Vagina (tissue), 2 donors: ENCODE measurements at places on chromosomes 1 and 21.

DNA sequence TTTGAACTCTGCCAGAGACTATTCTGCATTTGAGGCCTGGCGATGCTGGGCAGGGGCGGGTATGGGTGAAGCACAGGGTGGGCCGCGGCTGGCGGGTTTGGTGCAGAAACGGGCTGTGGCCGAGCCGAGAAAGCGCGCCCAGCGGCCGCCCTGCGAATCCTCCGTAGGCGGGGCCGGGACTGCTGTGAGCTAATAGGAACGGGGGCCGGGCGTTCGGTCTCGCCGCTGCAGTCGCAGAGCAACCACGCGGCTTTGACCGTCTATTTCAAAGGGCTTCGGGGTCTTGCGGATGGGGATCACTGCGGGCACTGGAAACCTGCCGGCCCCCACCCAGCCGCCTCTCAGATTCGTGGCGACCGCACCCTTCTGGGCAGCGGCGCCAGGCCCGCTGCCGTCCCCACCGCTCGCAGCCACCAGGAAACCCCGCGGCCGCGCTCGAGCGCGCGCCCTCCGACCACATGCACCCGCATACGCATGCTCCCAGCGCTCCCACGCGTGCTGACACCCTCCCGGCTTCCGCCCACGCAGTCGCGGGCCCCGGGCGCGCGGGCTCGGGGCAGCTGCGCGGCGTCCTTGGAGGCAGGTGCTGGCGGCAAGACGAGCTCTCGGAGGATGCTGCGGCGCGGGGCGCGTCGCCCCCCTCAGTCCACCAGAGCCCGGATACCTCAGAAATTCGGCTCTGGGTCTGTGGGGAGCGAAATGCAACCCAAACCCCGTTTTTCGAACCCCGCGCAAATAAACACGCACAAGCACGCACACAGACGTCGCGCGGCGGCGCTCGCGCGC is 32.6 kb downstream of the DNTTIP2 start:
- DNase-seq = no peak

DNA sequence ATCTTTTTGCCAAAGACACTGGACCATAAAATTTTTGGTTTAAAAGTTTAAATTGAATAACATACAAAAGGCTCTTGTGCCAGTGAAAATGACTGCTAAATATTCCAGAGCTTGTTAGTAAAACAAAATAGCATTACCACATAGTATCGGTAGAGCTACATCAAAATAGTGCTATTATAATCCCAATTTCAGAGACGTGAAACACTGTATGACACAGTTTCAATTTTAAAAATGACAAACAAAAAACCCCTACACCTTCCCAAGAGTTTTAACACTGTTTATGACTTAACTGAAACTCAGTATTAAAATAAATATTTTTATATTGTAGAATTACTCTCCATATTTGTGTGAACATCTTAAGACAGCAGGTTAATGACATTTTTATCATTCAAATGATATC is 7.0 kb downstream of the SLC30A1 start:
- DNase-seq = no peak

- no peak for DNase-seq
These were observed 12.0 kb downstream of the PKP1 start for GRCh38 chr1:201295346-201295745.

DNA sequence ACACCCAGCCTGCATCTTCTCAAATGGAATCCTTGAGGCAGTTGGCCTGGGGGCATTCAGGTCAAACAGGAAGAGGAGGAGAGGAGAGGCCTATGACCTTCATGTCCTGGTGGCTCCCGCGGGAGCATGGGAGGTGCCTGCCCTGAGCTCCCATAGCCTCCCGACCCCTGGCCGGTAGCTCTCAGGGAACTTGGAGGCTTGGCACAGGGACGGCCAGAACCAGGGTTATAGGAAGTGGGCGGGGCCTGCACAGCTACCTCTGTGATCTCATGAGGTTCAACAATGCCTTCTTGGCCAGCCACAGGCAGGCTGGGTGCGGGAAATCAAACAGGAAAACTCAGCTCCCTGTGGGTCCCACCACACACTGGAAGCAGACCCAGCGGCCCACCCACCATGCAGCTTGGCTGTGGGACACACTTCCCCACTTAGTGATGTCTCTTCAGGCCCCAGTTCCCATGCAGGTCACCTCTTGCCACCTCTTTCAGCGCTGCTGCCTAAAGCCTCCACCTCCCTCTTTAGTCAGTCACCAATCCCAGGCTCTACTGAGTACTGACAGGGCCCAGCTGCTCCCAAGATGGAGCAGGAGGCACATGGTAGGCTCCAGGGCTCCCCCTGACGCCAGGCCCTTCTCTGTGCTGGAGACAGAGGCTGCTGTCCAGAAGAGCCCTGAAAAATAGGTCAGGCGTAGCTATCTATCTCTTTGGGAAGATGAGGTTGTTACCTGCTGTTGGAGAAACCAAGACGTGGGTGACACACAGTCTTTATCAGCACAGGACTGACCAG is at the start of gene SLFNL1:
Gene SLFNL1 (minus strand): TSS at position 200 of the 783 bp plus-strand sequence. CDS start 1,065 bp downstream, outside the sequence.
- no peak for DNase-seq

DNA sequence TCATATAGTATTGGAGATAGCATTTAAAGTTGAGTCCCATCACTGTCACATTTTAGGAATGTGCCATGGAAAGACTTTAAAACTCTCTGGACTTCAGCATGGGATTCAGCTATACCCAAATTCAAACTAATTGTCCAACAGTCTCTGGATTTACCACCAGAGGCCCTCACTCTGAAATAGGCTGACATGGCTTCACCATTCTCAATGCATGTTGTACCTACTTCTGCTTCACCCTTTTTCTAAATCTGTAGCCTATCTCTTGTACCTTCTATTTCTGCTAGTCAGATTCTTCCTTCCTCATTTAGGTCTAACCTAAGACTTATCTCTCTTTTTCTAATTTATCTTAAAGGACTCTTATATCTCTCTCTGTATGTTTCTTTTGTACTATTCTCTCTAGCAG is 512.7 kb upstream of the ZRANB2 start:
- DNase-seq = no peak

DNA sequence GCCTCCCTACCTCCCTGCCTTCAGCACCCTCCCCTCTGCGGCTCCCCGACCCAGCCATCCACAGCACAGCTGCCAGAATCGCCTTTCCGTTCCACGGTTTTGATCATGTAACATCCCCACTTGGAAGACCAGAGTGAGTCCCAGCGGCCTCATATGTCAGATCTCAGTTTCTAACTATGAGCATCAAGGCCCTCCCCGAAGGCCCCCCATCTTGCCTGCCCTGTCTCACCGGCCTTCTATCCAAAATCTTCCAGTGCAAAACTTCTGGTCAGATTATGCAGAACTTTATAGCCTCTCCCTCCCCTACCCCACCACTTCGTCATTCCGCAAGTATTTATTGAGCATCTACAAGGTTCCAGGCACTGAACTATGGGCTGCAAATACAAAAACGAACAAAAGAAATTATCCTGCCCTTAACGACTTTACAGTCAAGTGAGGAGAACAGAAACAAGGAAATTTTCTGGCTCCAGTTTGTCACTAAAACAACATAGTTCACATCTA is 20.3 kb upstream of the LMX1A start:
- peak; percentile 92 for DNase-seq

DNA sequence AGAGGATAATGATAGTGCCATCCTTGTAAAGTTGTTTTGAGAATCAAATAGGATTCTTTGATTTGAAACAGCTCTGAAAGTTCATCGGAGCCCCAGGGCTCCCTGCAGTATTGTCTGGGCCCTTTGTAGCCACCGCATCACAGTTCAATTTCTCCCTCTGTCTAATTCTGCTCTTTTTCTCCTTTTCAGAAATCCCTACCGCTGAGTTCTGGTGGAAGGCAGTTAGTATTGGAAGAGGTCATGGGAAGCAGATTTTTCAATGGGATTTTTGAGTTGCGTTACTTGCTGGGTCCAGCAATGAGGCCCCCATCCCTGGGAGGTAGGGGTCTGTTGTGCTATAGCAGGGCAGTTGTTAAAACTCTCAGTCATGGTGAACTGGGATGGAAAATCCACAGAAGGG is 101.0 kb upstream of the DISP3 start:
- DNase-seq = no peak

GRCh38 chr21:28464095-28464494 is 528.6 kb downstream of the LTN1 start:
- no peak for DNase-seq

DNA sequence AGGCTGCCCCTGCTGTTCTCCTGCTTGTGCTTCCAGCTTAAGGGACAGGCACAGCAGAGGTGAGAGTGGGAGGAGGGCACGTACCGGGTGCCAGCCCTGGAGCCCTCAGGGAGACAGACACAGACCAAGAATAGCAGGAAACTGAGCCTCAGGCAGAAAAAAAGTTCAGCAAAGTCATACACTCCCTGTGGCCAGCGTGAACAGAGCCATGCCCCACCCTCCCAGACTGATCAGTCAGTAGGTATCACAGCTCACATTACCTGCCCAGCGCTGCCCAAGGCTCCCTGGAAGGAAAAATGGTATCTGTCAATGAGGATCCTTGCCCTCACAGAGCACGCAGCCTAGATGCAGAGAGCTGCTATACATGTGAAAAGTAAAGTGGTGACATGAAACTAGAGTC is 1.3 kb downstream of the UBL4B start:
- no peak for DNase-seq

- DNase-seq = no peak
These were observed 404.5 kb upstream of the LRRC7 start for GRCh38 chr1:69163241-69163640.

- no peak for DNase-seq
These were observed 18.8 kb downstream of the KIF26B start for GRCh38 chr1:245173446-245174211.

GRCh38 chr1:235999259-235999925 is 65.5 kb downstream of the NID1 start:
- DNase-seq = no peak

- no peak for DNase-seq
These were observed 21.3 kb downstream of the NPR1 start for GRCh38 chr1:153699768-153700167.

- DNase-seq = no peak
These were observed 9.6 kb downstream of the UQCRHL start for GRCh38 chr1:15797614-15798390.

GRCh38 chr1:36285443-36286101 is 20.6 kb upstream of the SH3D21 start:
- DNase-seq = no peak

- no peak for DNase-seq
These were observed 375.9 kb downstream of the DSCAM start for GRCh38 chr21:40471103-40471502.

DNA sequence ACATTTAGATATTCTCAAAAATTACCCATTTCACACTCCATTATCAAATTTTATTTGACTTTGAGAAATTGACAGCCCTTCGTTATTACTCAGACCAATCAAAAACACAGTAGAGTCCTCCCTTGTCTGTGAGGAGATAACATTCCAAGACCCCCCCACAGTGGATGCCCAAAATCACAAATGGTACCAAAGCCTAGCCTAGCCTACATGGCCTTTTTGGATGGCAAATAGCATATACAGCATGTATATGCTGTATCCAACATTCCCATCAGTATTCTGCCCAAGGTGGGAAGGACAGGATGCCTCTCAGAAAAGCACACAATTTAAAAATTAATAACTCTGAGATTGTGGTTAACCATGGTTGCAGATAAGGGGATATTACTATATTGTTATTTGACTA is 17.3 kb downstream of the SFPQ start:
- DNase-seq = no peak

GRCh38 chr1:29267321-29268070 is 31.2 kb downstream of the PTPRU start:
- DNase-seq = no peak

DNA sequence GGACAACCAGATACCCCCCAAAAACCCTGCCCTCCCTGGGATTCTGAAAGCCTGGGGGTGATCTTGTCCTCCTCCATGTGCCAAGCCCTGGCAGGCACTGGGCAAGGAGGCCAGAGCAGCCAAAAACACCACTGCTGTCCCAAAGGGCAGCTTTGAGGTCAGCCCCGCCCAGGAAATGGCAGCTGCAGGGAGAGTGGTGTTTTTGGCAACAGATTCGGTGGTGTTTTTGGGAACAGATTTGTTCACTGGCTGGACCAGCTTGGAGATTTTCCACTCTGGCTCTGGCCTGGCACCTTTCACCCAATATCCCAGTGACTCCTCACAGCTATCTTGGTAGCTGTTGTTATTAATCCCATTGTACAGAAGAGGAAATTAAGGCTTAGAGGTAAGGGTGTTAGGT is 34.7 kb downstream of the LRP8 start:
- no peak for DNase-seq

DNA sequence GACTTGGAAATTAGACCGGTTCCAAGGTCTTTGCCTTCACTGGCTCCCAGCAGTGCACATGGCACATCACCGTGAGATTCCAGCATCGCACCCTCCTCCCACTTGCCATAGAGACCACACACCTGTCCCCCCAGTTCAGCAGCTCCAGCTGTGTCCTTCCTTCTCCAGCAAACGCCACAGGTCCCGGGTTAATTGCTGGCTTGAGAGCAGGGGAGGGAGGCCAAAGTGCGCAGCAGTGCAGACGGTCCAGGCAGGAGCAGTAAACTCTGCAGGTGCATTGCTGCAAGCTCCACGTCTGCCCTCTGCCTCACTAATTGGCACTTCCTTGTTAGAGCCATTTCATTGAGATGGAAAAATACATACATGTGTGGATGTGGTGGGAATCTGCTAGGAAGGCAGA is 65.3 kb downstream of the KLHDC7A start:
- DNase-seq = no peak

GRCh38 chr1:9787702-9788101 is 36.1 kb downstream of the CLSTN1 start:
- DNase-seq = no peak

DNA sequence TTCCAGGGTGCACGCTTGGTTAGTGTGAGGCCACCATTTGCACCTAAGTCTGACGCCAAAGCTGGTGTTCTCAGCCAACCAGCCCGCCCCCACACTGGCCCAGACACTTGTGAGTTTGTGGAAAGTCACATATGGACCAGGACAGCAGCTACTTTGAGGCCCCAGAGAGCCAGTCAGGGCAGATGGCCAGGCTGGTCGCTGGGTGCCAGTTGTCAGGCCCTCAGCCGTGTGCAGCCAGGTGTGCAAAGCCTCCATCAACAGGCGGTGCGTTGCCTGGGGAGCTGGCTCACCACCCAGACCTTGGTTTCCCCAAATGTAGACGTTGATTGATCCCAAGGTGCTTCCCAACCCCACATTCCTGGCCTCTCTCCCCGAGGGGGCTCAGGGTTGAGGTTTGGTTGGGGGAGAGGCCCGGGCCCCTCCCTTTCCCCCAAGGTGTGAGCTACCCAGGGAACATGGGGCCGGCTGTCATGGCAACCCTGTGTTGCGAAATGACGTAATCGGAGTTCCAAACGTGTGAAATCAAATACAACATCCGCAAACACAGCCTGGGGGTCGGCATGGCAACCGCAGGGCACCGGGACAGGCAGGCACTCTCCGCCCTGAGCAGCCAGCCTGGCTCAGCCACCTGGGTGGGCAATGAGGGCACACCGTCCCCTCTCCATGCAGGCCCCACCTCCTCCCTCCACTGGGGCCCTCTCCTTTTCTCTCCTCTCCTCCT is 42.2 kb upstream of the WNT4 start:
- DNase-seq = no peak

GRCh38 chr1:18919197-18919905 is 17.0 kb upstream of the ALDH4A1 start:
- DNase-seq = no peak

GRCh38 chr21:16605597-16605996 is 875.8 kb downstream of the USP25 start:
- DNase-seq = no peak

- DNase-seq = peak; percentile 62
These were observed 1.0 kb downstream of the KRTCAP2 start for GRCh38 chr1:155171836-155172731.
